Fibroblast of gingiva (primary cell): ENCODE measurements at places on chromosomes 5 and 9.

GRCh38 chr9:124855566-124855943 is 2.3 kb downstream of the WDR38 start:
- DNase-seq = no peak

- DNase-seq = no peak
Measured at GRCh38 chr9:92696619-92697018, 26.7 kb upstream of the IPPK start.

- DNase-seq = no peak
Measured at GRCh38 chr9:91924090-91924489, 25.9 kb downstream of the ROR2 start.

DNA sequence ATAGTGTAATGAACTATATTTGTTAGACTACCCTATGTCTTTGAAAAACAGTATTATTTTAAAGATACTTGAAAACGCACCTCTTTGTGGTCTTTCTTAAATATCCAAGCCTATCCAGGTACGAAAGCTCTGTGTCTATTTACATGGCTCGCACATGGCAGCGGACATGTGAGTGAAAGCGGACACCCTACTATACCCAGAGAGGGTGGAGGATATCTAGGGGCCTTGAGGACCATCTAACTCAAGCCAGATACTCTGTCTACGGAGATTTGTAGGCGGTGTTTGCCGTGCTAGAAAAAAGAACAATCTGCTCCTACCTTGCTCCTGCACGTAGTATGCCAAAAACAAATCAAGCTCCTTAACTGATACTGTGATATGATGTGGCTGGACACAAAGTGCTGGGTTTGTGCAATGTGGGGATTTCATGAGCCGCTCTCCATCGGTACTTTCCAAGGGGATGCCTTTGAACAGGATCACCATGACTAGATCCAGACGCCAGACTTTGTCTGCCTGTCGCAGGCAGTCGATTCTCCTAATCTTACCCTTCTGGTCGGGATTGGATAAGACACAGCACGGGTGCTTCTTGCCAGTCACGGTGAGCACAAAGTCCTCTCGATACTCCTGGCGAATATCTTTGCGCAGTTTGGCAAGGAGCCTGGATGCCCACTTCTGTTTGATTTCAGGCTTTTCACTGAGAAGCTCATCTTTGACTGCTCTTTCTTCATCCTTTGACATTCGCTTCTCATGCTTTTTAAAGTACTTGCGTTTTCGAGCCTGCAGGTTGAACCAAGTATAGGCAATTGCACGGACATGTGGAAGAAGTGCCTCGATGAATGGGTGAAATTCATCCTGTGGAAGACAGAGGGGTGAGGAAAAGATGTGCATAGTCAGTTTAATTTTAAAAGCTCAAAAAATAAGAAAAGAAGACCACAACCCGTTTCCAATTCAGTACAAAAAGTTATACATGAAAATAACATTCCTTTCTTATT is 7.0 kb downstream of the NFIB start:
- no peak for DNase-seq

GRCh38 chr5:103487822-103488493 is 74.6 kb downstream of the NUDT12 start:
- DNase-seq = no peak

DNA sequence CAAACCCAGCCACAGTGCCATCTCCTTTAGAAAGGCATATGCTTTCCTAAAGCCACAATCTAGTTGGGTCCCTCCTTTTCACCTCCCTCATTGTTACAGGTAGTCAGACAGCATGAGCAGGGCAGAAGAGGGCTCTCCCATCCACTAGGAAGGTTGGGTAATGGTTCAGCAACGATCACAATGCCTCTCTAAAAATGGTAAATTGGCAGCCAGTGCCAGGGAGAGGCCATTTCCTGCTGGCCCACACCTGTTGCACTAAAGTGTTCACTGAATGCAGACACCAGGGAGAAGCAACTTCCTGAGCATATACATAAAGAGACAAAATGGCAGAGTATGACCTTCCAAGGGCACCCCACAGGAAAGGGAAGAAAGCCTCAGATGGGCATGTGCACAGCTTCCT is 31.3 kb upstream of the DAP start:
- no peak for DNase-seq

DNA sequence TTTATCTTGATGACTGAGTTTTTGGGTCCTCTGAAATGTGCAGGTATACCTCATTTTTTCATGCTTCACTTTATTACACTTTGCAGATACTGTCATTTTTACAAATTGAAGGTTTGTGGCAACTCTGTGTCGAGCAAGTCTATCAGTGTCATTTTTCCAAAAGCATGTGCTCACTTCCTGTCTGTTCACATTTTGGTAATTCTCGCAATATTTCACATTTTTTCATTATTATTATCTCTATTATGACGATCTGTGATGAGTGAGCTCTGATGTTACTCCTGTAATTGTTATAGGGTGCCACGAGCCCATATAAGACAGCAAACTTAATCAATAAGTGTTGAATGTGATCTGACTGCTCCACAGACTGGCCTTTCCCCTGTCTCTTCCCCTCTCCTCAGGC is 73.4 kb upstream of the FBXW11 start:
- no peak for DNase-seq

DNA sequence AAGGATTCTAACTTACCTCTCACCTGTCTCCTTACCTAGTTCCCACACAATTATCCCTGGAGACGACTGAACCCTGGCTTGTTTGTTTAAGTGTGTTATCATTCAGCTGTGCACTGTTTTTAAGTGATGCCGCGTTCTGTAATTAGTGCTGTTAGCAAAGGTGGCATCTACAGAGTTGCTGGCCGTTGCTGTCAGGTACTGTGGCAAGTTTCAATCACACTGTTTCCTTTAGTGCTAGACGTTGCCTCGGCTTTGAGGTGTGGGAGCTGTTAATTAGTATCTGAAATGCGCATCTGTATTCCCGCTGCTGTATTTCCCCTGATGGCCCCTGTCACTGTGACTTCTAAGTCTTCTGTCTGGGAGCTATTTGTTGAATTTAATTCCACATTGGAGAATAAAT is 193.8 kb upstream of the GAS1 start:
- DNase-seq = no peak

- DNase-seq = no peak
Measured at GRCh38 chr5:117681431-117682254, 1107.0 kb upstream of the SEMA6A start.

DNA sequence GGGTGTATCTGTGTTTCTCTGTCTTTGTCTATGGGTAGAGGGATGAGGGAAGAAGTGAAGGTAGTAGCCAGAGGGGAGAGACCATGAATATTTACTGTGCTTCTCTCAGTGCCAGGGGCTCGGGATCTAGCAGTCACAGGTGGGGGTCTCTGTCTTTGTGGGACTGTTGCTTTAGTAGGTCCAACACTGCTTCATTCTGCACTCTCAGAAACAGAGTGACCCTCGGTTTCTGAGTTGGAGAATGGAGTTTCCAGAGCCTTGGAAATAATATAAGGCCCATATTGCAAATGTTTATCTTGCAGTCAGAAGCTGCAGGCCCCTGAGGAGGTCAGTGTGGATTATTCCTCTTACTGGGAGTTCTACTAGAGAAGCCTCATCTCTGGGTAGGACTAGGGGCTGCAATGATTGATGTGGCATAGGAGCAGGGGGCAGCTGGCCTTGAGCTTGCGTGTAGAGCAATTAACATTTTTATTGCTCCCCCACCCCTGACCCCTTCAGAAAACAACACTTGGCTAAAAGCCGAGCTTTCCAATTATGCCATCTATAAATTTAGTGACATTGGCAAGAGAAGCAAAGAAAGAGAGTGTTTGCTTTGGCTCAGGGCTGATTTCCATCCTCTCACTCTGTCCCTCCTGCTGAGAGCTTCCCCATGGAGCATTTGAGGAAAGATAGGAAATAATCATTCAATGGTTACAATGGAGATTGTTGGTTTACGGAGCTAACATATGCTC is 55.0 kb upstream of the TRPC7 start:
- DNase-seq = no peak

GRCh38 chr9:114396558-114397218 is 8.9 kb upstream of the AKNA start:
- DNase-seq = peak; percentile 92

- peak; percentile 70 for DNase-seq
Measured at GRCh38 chr5:172450861-172451695, 3.2 kb downstream of the SH3PXD2B start.

DNA sequence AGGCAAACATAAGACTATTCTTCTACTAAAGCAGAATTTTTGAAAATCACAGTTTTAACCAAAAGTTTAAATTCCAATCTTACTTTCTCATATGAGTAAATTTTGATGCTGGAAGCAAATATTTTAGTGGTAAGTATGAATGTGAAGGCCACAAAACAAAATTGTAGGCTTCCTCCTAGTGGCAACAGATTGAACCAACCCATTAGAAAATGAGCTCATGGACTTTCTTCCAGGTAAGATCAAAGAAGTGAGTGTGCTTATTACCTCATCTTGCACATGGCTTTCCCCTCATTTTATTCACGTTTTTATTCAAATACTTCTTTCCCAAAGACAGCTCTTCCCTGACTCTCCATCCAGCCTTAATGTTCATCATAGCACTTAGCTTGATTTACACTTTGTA is 16.5 kb upstream of the RLN2 start:
- no peak for DNase-seq

DNA sequence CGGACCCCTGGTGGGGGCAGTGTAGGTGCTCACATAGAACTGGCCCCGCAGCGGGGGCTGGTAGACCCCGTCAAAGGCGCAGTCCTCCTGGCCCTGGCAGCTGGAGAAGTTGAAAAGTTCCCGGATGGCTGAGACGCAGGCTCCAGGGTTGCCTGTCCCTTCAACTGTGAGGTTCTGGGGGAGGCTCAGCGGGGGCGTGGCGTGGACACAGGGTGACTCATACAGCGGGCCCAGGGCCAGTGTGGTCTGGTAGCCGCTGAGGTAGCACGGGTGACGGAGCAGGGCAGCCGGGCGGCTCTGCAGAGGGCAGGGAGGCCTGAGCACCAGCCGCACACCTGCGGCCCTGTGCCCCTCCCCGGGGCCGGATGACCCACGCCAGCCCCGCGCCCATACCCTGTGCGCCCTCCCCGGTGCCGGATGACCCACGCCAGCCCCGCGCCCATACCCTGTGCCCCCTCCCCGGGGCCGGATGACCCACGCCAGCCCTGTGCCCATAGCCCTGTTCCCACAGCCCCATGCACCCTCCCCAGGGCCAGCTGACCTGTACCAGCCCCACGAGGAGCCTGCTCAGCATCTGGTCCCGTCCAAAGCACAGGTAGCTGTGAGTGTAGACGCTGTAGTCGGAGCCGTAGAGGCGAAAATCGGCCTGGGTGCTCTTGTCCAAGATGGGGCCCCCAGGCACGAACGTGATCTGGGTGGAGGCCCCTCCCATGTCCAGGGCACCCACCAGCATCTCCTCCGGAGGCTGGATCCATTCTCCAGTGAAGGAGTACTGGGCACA is 5.0 kb downstream of the ENTPD8 start:
- DNase-seq = peak; percentile 55

- peak; percentile 66 for DNase-seq
Measured at GRCh38 chr5:122500245-122501088, 188.4 kb downstream of the SNCAIP start.

DNA sequence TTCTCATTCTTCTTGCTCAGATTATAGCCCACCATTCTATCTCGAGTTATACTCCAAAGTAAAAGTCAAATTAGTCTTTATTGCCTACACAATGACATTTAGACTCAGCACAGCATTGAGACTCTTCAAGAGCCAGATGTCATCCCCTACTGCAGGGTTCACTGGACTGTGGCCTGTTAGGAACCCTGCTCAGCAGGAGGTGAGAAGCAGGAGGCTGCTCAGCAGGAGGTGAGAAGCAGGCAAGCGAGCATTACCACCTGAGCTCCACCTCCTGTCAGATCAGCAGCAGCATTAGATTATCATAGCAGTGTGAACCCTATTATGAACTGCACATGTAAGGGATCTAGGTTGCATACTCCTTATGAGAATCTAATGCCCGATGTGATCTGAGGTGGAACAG is 12.7 kb upstream of the LIFR start:
- DNase-seq = no peak

DNA sequence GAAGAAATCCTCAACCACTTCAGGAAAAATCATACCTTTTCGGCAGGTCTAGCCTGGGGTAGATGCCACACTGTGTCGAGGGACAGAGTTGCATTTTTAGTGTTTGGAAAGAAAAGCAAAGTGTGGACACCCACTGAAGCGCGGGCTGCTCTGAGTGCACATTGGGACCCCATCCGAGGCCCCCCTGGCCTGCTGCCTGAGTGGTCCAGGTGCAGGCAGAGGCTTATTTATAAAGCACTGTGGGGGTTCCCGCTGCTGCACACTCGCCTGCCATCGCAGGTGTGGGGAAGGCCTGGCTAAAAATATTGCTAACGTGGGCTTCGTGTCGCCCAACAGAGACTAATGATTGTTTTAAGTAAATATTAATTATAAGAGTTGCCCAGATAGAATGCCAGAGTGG is 119.4 kb downstream of the CRB2 start:
- DNase-seq = no peak

GRCh38 chr9:101536938-101537337 is 3.3 kb downstream of the RNF20 start:
- no peak for DNase-seq

GRCh38 chr5:154465169-154465568 is 12.9 kb downstream of the HAND1 start:
- peak; percentile 73 for DNase-seq

DNA sequence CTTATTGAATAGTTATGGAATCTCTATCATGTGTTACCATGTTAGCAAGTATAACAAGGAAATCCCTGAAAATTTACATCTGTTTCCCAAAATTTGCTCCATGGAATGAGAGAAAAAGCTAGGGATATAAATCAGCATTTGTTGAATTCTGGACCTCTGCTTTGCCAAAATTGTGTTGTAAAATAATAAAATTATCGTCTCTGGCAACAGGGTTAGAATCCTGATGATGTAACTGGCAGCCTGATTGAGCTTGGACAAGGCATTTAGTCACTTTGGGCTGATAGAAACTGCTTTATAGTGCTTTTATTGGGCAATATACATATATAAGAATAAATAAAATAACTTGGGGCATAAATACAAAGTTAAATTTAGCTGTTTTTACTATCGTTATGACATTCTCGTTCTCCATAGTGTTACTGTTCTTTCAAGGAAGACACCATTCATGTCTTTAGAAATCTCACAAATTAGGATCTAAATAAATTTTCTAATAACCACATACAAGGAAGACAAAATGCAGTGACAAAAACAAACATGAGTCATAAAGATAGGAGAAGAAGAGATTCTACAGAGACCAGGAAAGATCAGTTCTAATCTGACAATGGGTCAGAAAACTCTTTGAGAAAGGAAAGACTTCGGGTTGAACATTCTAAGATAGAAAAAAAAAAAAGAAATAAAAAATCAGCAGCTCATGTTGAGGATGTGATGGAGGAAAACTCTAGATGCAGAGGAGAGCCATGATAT is 145.0 kb upstream of the CDH10 start:
- DNase-seq = no peak

DNA sequence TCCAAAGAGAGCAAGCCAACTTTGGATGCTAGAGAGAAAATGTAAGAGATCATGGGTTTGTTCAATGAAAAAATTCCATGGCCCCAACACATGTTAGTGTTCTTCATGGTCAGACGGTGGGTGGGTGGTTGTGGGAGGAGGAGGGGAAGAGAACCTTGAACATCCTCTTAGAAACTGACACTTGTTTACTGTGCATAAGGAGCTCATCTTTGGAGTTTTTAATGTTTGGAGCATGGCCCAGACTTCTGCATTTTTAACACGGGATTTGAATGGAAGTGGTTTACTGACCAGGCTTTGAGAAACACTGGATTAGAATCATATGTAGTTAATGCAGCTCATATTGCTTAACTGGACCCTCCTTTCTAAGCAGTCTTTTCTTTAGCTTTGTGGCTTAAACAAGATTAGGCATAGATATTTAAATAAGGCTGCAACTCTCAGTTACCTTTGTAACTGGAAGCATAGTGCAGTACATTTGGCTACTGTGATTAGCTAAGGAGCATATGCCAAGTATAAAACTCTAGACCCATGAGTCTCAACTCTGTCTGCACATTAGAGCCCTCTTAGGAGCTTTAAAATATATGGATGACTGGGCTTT is 60.1 kb downstream of the FOCAD start:
- peak; percentile 63 for DNase-seq
